GDM1 (cell line): ENCODE measurements at places on chromosomes 11 and 22.

- DNase-seq: no peak
Measured at GRCh38 chr11:65997286-65997685, 4.7 kb downstream of the EIF1AD start.

DNA sequence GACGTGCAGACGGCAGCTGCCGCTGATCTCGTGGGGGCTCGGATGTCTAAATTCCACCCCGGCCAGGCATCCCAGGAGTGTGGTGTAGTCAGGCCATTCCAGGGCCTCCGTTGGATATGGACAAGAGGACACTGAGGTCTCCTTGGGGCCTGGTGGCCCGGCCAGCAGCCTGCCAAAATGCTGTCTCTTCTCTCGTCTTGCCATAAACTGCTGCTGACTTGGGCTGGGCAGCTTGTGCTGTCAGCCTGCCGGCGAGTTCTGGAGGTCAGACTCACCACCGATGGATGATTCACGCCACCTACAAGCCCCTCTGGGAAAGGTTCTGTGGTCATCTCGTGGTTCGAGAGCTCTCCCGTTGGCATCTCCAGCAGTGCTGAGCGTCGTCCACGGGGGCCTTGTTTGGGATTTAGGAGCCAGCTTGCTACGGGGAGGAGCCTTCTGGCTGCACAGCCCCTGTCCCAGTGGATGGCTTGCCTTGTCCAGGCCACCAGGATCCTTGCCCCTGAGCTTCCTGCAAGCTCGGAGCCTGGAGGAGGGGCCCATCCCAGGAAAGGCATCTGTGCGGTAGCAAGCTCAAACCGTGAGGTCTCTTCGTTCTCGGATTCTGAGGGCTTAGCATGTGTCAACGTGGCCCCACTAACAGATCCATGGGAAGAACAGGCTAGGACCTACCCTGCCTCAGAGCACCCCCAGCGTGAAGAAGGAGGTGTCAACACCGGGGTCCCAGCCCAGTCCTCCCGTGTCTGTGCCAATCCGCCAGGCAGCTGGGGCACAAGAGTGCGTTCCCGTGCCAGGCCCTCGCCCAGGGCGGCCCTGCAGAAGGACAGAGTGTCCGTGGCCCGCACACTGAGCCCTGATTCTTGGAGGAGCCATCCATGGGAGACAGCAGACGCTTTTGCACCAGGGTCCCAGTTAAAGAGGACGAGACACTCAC is 1114.1 kb downstream of the BRD1 start:
- no peak for DNase-seq

- DNase-seq: no peak
Measured at GRCh38 chr11:59078435-59078834, 7.7 kb upstream of the GLYATL1B start.

DNA sequence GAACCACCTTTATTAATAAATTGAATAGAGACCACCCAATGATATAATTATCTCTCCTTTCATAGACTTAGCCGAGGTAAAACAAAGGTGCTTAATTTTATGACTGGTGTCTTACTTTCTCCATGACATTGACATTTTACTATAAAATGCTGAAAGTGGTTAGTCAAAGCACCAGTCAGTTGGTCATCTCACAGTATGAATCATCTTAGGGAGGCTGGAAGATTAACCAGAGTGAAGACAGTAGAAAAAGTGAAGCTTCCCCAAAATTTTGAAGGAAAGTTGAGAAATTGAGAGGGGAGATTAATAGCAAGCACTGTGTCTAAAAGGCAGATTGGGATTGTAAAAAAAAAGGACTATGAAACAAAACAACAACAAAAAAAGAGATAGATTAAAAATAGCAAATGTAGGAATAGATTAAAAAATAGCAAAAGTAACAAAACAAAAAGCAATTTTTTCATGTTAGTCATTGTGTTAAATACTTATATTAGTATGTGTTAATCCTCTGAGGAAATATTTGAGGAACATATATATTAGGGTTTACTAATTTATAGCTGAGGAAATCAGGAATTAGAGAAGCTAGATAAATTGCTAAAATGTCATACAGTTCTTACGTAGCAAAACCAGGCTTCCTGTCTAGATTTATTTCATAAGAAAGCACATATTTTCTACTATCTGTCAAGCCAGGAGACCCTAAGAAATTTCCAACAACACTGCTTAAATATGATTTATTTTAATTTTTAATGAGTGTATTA is 557.3 kb upstream of the ANO5 start:
- DNase-seq: no peak

DNA sequence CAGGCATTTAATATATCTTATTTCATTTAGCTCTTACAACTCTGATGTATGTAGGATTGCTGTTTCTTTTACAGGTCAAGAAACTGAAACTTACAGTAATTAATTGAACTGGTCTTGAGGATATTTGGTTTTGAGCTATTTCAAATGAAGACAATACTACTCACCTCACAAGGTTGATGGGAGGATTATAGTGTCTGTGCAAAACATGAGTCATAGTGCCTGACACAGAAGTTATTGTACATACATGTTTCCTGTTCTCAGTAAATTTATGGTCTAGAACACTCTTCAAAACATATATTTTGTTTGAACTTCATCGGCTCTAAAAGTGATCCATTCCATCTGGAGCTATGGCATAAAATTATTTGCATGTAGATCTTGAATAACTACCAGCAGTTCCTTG is 61.9 kb downstream of the CECR2 start:
- no peak for DNase-seq

GRCh38 chr11:112837162-112837826 is 123.9 kb upstream of the NCAM1 start:
- no peak for DNase-seq

GRCh38 chr11:68142028-68142412 is 20.8 kb upstream of the CHKA start:
- DNase-seq: peak; percentile 88

GRCh38 chr11:27363576-27364117 is 632 bp upstream of the CCDC34 start:
- DNase-seq: no peak

GRCh38 chr11:70421123-70421522 is 22.8 kb downstream of the CTTN start:
- DNase-seq: peak; percentile 32

- no peak for DNase-seq
Measured at GRCh38 chr22:42236268-42236667, 34.2 kb downstream of the TCF20 start.

DNA sequence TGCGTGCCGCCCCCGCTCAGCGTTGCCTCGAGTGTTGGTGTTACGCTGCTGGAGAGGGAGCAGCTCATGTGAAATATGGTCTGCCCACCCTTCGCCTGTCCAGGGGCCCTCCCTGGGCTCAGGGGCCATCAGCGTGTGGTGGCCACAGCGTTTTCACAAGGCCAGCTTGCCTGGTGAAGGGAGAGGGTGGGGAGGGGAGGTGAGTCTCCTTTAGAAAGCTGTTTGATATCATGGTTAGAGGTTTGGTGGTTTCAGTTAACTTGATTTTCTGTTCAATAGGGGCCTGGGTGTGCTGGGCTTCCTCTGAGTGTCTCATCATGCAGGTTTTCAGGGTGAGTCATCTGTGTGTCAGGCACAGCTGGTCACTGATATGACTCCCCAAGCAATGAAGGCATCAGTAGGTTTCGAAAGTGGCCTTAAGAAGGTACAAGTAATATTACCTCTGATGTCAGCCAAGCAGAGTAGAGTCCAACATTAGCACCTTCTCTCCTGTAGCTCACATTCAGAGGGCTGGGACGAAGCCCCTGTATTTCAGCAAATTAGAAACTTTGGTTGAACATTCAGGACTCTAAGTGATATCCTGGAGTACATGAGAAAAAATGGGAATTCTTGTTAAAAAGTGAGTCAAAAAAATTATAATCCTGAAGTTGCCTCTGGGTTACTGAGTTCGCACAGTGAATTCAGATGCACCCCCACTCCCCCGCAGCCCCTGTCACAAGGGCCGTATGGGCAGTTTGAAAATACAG is 172.5 kb downstream of the TBC1D22A start:
- no peak for DNase-seq
